ENCODE measurements at places on chromosomes 6 and 20.

DNA sequence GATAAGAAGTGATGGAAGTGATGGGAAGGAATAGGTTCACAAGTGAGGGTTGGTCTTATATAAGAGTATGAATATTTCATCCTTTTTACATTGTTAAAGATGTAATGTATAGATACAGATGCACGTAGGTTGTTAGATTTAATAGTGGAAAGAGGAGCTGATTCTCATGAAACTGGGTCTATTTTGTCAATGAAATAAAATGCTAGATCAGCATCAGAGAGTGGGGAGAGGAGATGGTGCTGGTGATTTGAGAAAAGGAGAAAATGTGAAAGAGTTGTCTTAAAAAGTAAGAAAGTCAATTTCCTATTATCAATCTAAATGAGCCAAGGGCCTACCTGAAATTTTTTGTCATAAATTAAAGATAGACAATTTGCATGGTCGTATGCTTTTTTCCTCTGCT is 82.8 kb upstream of the FYN start:
- no peak for DNase-seq

GRCh38 chr6:12132351-12133222 is 120.5 kb downstream of the HIVEP1 start:
- no peak for DNase-seq

GRCh38 chr6:5854899-5855298 is 151.8 kb downstream of the NRN1 start:
- no peak for DNase-seq

- no peak for DNase-seq
Measured at GRCh38 chr20:61443443-61444126, 191.5 kb downstream of the CDH4 start.

DNA sequence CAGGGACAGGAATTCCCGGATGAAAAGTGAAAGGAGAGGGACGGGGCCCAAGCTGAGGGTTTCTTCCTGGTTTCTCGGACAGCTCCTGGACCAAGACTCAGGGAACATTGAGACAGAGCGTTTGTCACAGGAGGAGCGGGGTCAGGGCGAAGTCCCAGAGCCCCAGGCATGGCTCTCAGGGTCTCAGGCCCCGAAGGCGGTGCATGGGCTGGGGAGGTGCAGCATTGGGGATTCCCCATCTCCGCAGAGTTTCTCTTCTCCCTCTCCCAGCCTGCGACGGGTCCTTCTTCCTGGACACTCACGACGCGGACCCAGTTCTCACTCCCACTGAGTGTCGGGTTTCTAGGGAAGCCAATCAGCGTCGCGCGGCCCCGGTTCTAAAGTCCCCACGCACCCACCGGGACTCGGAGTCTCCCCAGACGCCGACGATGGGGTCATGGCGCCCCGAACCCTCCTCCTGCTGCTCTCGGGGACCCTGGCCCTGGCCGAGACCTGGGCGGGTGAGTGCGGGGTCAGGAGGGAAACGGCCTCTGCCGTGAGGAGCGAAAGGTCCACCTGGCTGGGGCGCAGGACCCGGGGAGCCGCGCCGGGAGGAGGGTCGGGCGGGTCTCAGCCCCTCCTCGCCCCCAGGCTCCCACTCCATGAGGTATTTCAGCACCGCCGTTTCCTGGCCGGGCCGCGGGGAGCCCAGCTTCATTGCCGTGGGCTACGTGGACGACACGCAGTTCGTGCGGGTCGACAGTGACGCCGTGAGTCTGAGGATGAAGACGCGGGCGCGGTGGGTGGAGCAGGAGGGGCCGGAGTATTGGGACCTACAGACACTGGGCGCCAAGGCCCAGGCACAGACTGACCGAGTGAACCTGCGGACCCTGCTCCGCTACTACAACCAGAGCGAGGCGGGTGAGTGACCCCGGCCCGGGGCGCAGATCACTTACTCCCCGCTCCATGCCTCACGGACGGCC is 54.6 kb upstream of the POLR1H start:
- DNase-seq, result no peak

DNA sequence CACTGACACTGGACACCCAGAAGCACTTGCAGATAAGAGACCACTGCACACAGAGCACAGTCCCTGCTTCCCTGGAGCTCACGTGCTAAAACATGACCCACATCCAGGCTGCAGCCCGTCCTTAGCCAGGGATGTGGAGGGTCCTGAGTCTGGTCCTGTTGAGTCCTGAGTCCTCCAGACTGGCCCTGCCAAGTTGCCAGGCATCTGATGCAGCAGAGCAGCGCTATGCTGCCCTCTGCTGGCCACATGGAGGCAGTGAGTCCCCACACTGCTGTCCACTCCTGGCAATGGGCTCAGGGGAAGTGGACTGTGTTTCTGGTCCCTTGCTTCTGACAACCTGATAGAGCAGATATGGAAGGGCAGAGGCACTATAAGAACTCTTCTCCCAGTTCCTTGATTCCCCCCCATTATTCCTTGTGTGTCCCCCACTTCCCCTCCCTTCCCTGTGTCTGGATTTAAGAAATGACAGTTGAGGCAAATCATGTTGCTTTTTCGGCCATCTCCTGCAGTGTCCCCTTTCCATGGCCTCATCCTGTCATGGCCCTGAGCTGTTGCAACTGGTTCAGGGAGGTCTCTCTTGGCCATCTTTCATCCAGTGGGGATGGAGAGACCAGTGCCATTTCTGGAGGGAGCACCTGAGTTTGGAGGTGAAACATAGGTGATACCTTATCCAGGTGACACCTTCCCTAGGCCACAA is 86.0 kb downstream of the DHX35 start:
- peak; percentile 46 for DNase-seq

DNA sequence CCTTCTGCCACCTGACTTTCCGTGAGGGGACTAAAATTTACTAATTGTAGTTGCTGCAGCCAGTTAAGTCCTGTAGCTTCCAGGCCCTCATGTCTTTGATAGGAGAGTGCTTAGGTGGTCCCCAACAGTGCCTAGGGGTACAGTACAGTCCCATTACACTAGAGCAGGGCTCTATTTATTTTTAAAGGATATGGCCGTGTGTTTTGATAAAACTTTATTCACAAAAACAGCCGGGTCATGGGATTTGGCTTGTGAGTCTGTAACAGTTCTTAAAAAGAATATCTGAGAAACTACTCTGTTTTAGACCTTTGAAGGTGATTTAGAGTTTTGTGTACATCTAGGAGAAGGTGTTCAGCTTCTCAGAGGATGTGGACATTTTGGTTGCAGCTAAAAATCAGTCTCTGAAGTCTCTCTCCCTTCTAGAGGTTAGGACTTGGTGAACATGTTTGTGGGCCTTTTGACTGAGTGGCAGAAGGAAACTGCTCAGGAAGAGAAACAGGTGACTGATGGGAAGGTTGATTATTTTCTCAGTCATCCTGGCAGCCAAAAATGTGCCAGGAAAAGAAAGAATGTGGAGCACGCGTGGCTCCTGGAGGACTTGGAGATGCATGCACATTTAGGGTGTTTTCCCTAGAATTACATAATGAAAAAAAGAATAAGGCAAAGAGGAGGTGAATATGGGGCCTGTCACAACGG is 57.4 kb downstream of the VAPB start:
- DNase-seq, result no peak

DNA sequence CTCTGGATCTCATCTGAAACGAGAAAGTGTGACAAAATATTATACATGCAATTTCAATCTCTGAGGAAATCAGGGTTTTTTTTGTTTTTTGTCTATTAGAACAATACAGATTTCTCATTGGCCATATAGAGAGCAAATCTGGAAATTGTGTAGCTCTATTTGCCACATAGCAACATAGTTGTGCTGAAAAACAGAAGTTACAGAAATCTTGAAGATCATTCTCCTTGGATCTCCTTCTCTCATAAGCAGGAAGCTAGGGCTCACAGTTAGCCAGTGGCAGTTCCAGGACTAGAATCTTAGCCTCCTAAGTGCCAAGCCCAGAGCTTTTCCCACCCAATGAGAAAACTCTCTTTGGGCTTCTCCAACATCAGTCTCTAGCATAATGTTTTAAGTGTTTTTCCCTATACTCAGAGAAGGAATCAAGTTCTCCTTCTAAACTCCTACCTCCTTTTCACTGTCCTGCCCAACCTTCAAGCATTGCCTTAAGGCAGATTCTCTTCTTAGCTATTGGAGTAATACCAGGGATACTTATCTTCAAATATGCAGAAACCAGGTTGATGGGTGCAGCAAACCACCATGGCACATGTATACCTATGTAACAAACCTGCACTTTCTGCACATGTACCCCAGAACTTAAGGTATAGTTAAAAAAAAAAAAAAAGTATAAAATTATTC is 211.6 kb downstream of the ALDH8A1 start:
- no peak for DNase-seq

- no peak for DNase-seq
Measured at GRCh38 chr6:122788208-122788607, 850 bp upstream of the SMPDL3A start.

DNA sequence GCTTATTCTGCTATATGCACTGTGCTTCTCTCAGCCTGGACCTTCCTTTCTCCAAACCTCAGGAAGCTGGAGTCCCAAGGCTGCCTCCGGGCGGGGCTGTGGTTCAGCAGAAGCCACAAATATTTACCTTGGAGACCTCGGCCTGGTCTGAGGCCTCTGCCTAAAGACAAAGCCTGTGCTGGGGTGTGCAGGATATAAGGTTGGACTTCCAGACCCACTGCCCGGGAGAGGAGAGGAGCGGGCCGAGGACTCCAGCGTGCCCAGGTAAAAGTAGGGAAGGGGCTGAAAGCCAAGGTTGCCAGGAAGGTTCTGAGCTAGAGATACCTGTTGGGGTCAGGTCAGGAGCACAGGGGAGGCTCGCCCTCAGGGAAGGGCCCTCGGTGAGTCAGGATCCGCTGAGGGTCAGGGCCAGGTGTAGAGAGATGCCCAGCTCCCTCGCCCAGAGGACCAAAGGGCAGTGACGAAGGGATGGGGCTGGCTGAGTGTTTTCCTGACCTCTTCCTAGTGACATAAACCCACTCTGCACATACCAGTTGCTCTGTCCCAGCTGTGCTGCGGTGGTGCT is at the start of gene BPIFB1:
TSS of gene BPIFB1 (plus strand) at position 224 of the 565 bp plus-strand sequence. CDS start 2,860 bp downstream, outside the sequence.
- no peak for DNase-seq

DNA sequence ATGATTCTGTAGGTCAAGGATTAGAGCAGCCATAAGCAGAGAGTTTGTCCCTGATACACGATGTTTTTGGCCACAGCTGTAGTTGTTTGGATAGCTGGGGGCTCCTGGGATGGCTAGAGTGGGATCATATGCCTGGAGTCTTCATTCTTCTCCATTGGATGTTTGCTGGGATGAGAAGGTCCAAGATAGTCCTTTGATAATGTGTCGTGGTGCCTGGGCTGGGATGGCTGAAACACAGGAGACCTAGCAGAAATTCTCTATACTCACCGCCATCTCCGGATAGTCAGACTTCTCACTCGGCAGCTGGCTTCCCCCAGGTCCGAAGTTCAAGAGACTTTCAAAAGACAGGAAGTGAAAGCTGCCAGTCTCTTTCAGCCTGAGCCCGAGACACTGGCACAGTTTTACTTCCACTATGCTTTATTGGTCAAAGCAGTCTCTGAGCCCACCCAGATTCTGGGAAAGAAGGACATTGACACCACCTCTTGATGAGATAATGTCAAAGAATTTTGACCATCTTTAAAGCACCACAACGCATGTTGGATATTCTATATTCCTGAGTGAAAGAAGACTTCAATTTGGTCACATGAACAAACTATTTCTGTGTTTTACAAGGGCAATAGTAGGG is 16.0 kb downstream of the MARCKS start:
- DNase-seq, result no peak

- DNase-seq, result no peak
Measured at GRCh38 chr6:154347981-154348380, 8.6 kb downstream of the IPCEF1 start.

DNA sequence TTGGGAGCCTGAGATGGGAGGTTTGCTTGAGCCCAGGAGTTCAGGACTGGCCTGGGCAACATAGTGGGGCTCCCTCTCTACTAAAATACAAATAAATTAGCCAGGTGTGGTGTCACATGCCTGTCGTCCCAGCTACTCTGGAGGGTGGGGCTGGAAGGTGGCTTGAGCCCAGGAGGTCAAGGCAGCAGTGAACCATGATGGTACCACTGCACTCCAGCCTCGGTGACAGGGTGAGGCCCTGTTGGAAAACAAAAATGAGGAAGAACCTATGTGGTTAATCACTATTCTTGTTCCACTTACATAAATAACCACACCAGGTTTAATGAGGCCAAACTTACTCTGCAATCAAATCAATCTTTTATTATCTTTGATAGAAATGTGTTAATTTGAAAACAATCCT is 5.4 kb downstream of the PPDPF start:
- DNase-seq, result no peak

GRCh38 chr6:33597551-33598322 is 17.7 kb upstream of the BAK1 start:
- DNase-seq, result no peak

DNA sequence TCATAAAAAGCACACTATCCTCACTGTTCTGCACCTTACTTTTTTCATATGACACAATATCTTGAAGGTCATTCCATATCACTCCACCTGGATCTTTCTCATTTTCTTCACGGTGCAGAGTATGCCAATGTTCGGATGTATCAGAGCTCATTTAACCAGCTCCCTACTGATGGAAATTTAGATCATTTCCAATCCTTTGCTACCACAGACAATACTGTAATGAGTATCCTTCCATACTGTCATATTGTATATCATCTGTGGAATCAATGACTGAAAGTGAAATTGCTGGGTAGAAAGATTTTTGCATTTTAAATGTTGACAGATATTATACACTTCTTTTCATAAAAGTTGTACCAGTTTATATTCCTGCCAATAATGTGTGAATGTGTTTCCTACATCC is 2.2 kb upstream of the RAB44 start:
- DNase-seq, result no peak

DNA sequence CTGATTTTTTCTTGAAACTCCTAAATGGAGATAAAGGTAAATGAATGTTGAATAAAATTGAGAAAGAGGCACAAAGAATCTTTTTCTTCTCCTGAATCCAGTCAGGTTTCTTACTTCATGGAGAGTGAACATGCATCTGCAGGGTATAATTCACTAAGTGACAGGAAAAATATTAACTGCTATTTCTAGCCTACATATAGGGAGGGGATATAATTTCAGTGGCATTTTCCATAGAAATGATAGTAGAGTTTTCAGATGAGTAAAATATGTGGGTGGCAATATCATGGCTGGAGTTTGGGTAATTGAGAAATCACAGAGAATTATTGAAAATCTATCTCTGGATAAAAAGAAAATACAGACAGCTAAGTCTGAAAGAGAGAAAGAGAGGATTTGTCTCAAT is 1227.0 kb upstream of the GJE1 start:
- DNase-seq, result no peak

DNA sequence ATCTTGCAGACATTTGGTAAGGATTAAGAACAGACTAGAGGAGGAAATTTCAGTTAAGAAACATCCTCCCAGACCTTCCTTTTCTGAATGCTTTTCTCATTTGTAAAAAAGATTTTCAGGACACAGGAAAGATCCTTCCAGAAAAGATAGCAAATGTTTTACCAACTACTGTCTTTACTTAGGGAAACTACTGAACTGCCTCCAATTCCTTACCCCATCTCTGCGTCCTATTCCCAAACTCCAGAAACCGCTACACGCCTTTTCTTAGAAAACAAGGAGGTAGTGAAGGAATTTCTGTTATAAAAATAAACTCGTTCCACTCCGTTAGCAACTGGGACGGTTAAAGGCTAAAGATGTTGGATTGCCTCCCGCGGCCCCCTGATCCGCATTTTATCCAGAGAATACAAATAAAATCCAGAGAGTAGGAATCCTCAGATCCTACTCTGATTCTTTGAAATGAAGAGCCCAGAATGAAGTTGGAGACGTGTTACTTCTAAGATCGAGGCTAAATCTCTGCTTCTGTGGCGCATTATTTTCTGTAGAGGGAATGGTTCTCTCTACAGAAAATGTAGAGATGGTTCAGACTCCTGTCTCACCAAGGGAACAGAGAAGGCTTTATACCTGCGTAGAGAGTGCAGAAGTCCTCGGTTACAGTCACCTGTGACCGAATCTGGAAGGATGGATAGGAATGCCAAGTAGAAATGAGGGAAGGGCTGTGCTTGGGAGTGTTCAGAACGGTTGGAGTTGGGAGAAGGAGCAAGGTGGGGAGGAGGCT is 133.0 kb downstream of the GPX5 start:
- no peak for DNase-seq
